ENCODE measurements at places on chromosomes 7 and 10. TPM values are rescaled to one million over a fixed set of nuclear protein-coding genes. Genes with fewer than 3 reads are reported as not detected.
A peak's percentile ranks its signal among the peaks of the same experiment; 100 is the strongest.

GRCh38 chr10:15141136-15142054 is 27.1 kb downstream of the NMT2 start:
- DNase-seq, result no peak

TMEM176A gene
- total RNA-seq, result 178 TPM

DNA sequence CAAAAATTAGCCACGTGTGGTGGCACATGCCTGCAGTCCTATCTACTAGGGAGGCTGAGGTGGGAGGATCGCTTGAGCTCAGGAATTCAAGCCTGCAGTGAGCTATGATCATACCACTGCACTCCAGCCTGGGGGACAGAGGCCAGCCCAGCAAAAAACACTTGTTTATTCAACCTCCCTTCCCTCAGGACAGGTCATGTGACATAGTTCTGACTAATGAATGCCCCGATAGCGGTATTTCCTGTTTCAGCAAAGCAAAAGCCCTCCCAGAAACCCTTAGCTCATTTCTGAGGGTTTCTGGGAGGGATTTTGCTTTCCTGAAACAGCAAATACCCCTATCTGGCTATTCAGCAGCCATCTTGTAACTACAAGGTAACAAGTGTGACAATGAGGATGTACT is 157.1 kb downstream of the GATA3 start:
- no peak for DNase-seq

STEAP1B gene
- not detected for total RNA-seq

DNA sequence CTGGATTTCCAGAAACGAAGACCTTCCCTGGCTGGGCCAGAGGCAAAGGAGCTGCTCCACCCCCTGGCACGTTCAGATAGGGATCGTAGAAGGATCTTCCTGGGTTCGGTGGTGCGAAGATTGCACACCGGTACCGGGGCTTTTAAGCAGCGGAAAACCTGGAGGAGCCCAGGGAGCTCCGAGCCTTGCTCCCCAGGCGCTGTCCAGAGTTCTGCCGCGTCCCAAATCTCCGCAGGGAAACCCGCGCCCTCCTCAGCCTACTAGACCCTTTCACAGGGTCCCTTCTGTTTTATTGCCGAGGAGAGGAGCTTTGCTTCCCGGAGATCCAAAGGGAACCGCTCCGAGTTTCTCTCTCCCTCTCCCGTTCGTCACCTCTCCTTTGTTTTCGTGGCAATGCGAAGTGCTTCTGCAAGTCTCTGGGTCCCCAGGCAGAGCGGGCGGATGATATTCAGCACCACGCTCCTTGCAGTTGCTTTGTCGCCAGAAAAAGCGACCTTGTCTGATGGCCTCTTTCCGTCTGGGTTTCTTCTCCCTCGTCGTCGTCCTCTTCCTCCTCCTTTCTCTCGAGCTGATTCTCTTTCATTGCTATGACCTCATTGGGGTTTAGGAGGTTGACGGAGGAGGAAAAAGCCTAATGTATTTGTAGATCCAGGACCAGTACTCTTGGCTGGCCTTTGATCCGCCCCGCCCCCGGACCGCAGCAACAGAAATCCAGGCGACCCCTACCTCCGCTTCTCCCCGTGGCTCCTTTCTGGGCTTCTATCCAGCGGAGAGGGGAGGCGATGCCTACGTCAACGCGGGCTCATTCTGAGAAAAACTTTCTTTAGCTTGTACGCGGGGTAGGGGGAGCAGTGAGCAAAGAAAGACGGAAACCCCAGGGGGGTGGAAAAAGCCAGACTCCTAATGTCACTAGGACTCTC is at the start of gene TMEM196:
Gene TMEM196, minus strand, starts transcription at position 777 of the 920 bp plus-strand sequence. CDS start 921 bp downstream, outside the sequence.
- DNase-seq, result no peak

- no peak for DNase-seq
Measured at GRCh38 chr7:151372612-151373265, 31.1 kb downstream of the NUB1 start.

C1QL3 gene
- not detected for total RNA-seq

DNA sequence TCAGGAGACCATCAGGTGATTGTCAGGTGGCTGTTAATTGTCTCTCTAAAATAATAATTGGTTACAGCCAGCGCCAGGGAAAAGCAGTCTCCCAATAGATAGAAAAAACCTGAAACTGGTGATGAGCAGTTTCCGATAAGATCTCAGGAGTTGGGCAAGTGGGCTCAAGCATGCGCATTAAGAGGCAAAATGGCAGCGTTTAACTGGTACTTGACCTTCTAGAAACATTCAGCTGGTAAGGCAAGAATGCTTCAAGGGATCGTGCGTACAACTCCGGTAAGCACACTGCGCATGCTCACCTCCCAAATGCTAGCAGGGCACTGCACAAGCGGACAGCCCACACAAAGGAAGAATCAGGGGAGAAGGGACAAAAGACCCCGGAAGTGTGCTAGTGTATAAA is 48.5 kb downstream of the BLNK start:
- DNase-seq, result no peak

DNA sequence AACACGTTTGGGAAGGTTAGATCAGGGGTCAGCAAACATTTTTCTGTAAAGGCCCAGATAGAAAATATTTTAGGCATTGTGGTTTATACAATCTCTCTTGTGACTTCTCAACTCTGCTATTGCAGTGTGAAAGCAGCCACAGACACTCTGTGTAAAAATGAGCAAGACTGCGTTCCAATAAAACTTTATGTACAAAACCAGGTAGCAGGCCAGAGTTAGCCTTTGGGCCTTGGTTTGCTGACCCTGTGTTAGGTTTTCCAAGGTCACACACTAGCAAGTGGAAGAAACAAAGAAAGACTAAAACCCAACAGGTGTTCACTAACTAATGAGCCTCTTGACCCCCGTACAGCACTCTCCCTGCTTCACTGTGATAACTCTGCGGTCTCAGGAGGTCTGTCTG is 14.9 kb upstream of the PAXIP1 start:
- no peak for DNase-seq

NUDT5 gene
- 32.8 TPM for total RNA-seq

SPAG6 gene
- not detected for total RNA-seq

DNA sequence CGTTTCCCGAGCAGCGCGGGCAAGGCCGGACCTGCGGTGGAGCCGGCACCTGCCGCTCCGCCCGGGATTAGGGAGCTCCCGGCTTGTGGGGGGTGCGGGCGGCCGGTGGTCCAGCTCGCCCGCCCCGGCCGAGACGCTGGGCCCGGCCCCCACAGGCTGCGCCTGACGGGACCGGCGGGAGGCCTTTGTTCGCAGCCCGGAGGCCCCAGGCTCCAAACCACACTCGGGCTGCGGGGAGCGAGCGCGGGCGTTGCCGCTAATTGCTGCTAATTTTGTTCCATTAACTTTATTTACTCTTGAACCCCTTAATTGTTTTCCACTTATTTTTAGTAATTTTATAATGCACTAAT is 9.6 kb downstream of the UNCX start:
- DNase-seq, result peak; percentile 6

DNA sequence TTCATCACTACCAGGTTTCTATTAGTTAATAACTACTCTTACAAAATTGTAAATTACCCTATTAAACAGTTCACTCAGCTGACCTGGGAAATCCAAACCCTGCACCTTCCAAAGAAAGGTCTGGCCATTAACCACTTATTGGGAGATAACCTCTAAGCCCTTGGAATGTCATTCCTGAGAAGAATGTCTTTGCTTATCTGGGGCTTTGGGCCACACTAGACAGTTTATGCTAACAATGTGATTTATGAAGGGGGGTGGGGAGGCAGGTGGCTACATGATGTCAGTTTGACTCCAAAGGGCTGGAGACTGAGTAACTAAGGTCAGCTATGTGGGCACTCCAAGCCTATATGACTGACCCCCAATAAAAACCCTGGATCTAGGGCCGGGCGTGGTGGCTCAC is 50.7 kb downstream of the AKR1D1 start:
- DNase-seq, result no peak

DNA sequence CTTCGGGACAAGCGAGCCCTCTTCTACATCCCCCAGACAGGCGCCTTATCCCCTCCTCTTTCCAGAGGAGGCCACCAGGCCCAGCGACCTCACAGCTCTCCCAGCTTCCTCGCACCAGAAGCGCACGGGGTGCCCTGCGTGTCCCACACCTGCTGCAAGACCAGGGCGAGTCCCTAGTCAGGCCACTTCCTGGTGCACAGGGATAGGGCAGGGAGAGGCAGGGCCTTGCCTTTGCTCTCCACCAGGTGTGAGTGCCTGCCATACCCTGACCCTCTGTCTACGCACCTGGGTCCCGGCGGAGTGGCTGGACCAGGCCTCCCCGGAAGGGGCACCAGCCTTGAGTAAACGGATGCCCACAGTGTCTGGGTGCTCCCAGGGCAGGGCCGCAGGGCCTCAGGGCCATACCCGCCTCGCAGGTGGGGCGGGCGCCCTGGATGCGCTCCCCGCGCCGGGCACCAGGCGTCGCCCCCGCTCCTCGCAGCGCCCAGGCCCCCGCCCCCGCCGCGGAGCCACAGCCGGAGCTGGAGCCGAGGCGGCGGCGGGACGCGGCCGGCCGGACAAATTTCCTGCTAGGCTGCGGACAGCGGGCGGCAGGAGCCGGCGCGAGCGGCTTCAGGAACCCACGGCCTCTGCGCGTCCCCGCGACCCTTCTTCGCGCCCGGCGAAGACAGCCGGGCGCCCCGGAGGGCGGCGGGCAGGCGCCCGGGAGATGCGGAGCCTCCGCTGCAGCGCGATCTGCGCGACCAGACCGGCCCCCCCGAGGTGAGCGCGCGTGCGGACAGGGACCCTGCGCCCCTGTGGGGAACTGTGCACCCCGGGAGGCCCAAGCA is at the start of gene PTPRE:
Gene PTPRE, plus strand, starts transcription at position 556 of the 830 bp plus-strand sequence. CDS start 133,779 bp downstream, outside the sequence.
- peak; percentile 90 for DNase-seq

DNA sequence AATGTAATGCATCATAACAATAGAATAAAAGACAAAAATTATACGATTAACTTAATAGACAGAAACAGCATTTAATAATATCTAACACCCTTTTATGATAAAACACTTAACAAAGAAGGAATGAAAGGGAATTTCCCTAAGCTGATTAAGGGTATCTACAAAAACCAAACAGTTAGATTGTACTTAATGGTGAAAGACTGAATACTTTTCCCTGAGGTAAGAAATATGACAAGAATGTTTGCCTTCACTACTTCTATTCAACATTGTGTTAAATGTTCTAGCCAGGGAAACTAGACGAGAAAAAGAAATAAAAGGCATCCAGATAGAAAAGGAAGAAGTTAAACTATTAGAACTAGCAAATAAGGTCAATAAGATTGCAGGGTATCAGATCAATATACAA is 276.9 kb downstream of the BAMBI start:
- no peak for DNase-seq
